Foreskin melanocyte (primary cell): ENCODE measurements at places on chromosomes 2 and 18.

GRCh38 chr2:118250001-118250400 lies 161.7 kb downstream of the INSIG2 start:
- DNase-seq = no peak

DNA sequence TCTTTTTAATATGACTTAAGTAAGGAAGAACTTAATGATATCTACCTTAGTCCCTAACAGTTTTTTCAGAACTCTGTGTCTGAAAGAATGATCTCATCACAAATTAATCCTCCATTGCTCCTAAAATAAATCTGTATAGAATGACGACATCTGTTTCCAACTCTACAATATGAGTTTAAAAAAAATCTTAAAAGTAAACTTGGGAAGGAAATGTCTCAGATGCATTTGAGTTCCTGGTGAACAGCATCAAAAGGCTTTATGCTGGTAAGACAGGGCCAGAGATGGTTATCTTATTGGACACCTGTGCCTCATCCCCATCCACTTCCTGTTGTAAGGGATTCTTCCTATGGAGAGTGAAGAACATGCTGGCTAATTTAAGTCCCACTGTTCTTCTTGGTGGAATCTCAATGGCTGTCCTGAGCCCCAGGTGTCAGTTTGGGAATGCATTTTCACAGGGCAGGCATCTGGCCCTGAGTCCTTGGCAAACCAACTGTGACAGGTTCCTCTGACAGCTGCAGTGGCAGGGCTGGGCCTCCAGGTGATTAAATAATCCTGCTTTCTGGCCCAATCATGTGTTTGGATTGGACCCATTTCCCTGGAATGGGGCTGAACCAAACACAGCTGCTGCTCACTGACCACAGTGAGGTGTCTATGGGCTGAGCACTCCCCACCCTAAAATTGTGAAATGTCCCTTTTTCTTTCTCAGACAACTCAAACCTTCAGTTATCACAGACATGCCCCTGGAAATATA lies 12.9 kb upstream of the NCKAP5 start:
- DNase-seq = no peak

DNA sequence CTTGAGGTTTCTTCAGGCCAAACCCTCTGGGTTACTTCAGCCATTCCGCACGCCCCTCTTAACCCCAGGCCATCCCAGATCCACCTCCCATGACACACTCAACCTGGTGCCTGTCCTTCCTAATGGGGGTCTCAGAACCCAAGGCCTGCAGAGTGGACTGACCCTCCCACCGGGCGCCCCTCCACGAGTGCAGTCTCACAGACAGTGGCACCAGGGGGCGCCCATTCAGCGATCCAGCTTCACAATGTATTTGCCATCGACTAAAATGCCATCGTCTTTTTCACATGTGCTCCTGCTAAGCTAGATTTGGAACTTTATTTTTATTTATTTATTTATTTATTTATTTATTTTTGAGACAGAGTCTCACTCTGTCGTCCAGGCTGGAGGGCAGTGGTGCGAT lies 38.5 kb downstream of the INPP5D start:
- no peak for DNase-seq

DNA sequence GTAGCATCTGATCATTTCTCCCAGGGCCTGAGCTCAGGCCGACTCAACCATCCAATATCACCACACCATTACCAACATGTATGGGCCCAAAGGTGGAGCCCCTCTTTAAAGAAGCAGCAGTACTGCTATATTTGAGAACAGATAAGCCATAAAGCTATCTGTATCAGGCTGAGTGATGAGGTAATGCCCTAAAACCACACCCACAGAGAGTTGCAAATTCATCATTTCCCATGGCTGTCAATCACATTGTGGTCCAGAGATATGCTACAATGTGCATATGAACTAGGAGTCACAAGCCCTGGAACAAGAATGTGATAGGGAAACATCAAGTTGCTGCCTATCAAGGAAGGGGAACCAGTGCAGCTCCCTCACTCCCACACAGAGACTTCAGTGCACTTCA lies 52.6 kb upstream of the GALNT13 start:
- DNase-seq = no peak
